ENCODE measurements at places on chromosomes 16 and 17.

GRCh38 chr17:62587554-62587953, 39.9 kb upstream of the MRC2 start:
- no peak for DNase-seq

DNA sequence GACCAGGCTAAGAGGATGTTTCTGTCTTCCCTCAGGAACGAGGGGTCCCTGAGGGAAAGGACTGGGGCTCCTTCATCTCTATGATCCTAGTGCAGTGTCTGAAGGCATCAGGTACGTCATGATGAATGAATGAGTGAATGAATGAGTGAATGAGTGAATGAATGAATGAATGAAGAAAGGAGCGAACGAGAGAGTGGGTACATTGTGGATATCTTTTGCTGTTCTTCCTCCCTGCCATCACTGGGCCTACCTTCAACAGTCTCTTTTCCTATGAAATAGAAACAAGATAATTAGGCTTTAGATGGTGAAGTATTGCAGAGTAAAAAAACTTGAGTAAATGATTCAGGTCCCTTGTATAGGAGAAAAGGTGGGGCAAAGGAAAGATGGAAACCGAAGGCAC, 111.3 kb upstream of the CRHR1 start:
- no peak for DNase-seq

DNA sequence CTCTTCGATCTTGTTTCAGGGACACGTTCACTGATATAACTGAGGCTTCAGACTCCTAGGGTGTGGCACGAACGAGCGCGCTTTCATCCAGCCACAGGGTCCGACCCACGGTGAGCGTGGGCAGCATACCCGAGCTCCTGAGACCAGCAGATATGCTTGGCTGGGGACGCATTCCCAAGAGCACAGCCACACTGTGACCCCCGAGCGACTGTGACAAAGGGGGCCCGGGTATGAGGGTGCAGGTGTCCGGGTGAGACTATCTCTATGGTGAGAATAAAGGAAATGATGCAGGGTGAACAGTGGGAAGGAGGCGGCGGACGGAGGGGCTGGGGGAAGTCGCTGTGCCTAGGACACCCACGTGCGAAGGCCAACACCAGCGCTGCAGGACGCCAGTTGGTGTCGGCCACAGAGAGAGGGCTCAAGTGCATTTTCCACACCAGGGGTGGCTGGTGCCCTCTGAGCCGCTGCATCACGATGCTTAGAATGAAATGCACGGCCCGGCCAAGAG, 17.6 kb downstream of the RPH3AL start:
- no peak for DNase-seq

DNA sequence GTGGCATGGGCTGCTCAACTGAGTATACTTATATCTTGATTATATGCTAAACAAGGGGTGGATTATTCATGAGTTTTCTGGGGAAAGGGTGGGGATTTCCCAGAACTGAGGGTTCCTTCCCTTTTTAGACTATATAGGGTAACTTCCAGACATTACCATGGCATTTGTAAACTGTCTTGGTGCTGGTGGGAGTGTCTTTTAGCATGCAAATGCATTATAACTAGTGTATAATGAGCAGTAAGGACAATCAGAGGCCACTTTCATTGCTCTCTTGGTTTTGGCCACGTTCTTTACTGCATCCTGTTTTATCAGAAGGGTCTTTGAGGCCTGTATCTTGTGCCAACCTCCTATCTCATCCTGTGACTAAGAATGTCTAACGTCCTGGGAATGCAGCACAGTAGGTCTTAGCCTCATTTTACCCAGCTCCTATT, 12.0 kb downstream of the PRR11 start:
- DNase-seq = no peak

GRCh38 chr16:56102183-56102686, 89.1 kb upstream of the GNAO1 start:
- peak; percentile 88 for DNase-seq

- DNase-seq = peak; percentile 100
Measured at GRCh38 chr16:72093448-72094265, at the start of the genes DHX38 and TXNL4B. DHX38 (plus strand) TSS chr16:72093847; CDS start chr16:72096158, 2,311 bp downstream. TXNL4B (minus strand) TSS chr16:72093620; CDS start chr16:72090749, 2,871 bp downstream.

- no peak for DNase-seq
Measured at GRCh38 chr17:43962479-43962878, 8.7 kb upstream of the PYY start.

- no peak for DNase-seq
Measured at GRCh38 chr16:79167893-79168292, 432.6 kb downstream of the MAF start.

- no peak for DNase-seq
Measured at GRCh38 chr17:964876-965275, 14.7 kb downstream of the NXN start.

DNA sequence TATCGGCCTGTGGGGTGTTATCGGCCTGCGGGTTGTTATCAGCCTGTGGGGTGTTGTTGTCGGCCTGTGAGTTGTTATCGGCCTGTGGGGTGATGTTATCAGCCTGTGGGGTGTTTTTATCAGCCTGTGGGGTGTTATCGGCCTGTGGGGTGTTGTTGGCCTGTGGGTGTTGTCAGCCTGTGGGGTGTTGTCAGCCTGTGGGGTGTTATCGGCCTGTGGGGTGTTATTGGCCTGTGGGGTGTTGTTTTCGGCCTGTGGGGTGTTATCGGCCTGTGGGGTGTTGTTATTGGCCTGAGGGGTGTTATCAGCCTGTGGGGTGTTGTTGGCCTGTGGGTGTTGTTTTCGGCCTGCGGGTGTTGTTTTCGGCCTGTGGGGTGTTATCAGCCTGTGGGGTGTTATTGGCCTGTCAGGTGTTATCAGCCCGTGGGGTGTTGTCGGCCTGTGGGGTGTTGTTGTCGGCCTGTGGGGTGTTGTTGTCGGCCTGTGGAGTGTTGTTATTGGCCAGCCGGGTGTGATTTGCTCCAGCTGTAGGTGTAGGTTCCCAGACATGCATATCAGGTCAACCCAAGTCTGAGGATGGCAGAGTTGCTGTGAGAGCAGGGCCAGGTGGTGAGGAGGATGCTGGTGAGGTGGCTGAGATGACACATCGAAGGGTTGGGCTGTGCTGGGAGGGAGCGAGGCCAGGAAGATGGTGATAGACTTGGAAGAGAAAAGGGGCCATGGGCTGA, 7.1 kb downstream of the TRARG1 start:
- no peak for DNase-seq

- no peak for DNase-seq
Measured at GRCh38 chr17:69732272-69732918, 317.9 kb downstream of the MAP2K6 start.

GRCh38 chr16:89637379-89637778, 20.1 kb downstream of the CHMP1A start:
- DNase-seq = peak; percentile 59

DNA sequence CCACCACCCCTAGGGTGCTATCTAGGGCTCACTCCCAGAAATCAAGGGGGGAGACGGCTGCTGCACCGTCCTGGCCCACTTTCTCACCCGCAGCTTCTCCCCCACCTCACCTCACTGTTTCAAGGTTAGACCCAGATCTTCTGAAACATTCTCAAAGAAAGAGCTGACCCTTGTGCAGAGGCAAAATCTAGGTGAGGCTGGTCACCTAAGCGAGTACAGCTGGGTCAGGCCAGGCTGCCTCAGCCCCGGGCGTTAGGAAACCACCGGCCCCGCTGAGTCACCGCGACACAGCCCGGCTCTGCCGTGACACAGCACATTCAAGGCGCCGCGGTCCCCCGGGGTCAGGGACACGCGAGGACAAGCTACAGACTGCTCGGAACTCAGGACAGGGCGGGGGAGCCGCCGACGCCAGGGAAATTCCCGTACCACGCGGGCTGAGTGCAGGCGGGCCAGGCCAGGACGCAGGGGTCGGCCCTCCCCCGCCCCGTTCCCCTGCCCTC, 27.1 kb downstream of the GNPTG start:
- peak; percentile 32 for DNase-seq

- DNase-seq = no peak
Measured at GRCh38 chr17:65057531-65058090, 1.1 kb upstream of the GNA13 start.

- no peak for DNase-seq
Measured at GRCh38 chr17:37148156-37148555, 199.4 kb downstream of the AATF start.

DNA sequence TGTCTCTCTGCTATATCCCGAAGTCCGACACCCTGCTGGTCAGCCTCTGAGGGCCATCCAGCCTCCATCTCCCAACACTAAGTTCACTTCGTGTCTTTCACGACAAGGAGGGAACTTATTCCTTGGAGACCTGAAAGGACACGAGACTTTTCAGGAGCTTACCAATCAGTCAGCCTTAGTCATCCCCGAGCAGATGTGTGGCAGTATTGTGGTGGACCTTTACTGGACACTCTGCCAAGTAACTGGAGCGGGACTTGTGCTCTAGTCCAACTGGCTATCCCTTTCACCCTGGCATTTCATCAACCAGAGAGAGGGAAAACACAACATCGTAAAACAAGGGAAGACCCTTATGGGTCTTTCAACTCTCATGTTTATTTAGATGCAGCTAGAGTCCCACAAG, 87.1 kb downstream of the EMP2 start:
- no peak for DNase-seq

- no peak for DNase-seq
Measured at GRCh38 chr16:10849736-10850477, 27.1 kb upstream of the CIITA start.

GRCh38 chr16:9365370-9365728, 273.9 kb downstream of the HAPSTR1 start:
- DNase-seq = no peak

DNA sequence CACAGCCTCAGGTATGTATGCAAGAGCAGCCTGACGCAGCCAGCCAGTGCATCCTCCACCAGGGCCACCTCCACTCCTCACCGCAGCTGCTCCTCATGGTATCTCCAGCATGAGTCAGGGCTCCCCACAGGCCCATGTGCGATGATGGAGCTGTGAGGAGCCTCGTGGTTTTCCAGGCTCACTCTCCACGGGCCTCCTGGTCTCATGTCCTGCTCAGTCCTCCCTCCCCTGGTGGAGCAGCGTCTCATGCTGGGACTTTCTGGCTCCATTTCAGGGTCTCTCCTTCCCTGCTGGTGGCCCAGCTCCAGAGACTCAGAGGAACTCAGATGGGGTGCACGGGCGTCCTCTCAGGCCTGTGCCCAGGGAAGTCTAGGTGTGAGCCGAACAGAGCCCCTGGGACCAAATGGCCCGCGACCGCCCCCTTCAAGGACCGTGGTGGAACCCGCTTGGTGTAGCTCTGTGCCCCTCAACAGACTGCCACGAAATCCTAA, 70.4 kb downstream of the METRNL start:
- no peak for DNase-seq

DNA sequence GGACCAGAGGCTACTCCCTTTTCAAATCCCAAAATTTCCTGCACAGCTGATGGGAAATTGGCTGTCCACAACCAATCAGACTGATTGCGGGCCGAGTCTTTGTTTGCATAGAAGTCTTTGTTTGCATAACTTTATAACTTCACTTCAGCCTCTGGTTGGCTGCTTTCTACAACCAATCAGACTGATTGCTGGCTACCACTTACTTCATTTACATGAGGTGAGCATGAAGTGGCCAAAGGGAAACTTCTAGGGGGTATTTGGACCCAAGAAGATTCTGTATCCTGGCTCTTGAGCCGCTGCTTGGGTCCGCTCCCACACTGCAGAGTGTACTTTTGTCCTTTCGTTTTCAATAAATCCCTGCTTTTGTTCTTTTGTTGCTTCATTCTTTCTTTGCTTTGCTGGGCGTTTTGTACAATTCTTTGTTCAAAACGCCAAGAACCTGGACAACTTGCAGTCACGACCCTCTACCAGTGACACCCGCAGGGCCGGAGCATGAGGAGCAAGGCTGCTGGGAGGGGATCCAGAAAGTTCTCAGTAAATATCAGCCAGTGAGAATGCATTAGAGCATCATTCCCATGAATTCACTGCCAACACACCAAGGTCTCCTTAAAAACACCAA, 67.5 kb downstream of the IQCK start:
- DNase-seq = no peak

GRCh38 chr17:47945529-47946508, 4.4 kb downstream of the PNPO start:
- no peak for DNase-seq

Data from SK-N-DZ (cell line).